CD4-positive, alpha-beta memory T cell (primary cell): ENCODE measurements at places on chromosomes 4 and X.

- DNase-seq = no peak
These were observed 124.2 kb downstream of the C4orf51 start for GRCh38 chr4:145804116-145804515.

DNA sequence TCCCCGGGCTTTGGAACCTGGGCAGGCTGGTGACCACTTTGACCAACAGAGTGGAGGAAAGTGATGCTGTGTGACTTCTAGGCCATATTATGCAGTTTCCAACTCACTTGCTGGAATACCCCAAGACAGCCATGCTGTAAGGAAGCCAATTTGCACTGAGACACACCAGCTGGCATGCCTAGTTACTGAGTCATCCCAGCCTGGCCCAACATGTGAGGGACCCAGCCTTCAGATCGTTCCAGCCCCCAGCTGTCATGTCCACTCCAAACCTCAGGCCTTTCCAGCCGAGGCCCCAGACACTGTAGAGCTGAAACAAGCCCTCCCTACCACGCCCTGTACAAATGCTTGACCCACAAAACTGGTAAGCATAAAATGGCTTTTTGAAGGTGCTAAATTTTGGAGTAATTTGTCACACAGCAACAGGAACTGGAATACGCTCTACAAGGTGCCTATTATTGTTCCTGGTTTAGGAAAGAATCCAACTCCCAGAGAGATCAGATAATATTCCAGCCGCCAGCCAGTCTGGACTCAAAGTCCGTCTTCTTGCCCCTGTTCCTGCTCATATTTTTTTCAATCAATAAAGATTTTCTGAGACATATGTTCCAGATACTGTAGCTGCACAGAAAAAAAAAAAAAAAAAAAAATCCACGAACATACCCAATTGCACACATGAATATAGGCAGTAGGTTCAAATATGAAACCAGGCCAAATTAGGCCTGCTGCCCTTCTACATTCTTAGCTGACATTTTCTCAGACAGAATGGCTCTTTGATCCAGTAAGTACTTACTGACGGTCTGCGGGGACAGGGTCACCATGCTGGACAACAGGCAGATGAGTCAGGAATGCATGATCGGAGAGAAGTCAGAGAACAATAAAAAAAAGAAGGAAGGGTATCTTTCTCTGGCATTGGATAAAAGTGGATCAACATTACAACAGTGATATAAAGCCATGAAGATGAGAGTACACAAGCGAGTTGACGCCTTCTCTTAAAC is 35.1 kb downstream of the SH3KBP1 start:
- DNase-seq = no peak

GRCh38 chr4:20126906-20127305 is 124.8 kb upstream of the SLIT2 start:
- DNase-seq = no peak

DNA sequence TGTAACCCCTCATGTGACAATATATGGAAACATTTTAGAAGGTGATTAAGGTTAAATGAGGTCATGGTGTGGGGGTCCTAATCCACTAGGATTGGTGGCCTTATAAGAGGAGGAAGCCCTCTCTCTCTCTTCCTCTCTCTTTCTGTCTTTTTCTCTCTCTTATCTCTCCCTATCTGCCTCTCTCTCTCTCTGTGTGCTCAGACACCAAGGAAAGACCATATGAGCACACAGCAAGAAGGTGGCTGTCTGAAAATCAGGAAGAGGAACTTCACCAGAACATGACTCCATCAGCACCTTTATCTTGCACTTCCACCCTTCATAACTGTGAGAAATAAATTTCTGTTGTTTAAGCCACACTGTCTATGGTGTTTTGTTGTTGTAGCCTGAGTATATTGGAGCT is 1472.2 kb downstream of the PCDH7 start:
- no peak for DNase-seq

- DNase-seq = no peak
These were observed 162.5 kb upstream of the GALNT7 start for GRCh38 chr4:173005912-173006633.

- DNase-seq = no peak
These were observed 601.3 kb downstream of the SPRY1 start for GRCh38 chr4:123997776-123998449.

GRCh38 chr4:243426-243825 is 61.8 kb downstream of the ZNF732 start:
- DNase-seq = no peak

DNA sequence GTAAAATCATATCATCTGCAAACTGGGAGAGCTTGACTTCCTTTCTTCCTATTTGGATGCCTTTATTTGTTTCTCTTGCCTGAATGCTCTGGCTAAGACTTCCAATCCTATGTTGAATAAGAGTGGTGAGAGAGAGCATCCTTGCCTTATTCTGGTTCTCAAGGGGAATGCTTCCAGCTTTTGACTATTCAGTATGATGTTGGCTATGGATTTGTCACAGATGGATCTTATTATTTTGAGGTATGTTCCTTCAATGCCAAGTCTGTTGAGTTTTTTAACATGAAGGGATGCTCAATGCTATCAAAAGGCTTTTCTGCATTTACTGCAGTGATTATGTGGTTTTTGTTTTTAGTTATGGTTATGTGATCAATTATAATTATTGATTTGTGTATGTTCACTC is 2144.6 kb upstream of the TENM3 start:
- no peak for DNase-seq

DNA sequence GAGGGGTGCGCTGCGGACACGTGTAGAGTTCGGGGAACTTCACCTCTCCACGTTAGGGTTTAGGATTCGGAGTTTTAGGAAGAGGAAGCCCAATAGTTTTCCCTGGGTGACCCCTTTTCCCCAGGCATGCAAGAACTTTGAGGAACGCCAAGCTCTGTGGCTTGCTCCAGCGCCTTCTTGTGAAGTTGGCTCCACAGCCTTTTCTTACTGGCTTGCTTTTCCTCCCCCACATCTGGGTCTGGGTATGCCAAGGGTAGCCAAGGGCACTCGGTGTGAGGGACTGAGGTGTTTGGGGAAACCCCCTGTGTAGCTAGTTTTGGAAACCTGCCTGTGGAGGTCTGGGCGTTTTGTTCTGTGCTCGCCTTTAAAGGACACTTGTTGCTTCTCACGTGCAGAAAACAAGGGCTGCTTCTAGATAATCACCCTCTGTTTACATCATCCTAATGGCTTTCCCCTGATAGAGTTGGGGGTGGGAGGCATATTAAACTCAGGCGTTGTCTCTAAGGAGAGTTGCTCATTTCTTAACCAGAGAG is 746 bp downstream of the EDNRA start:
- no peak for DNase-seq
